Amniotic stem cell (primary cell): ENCODE measurements at places on chromosomes 7 and 10.

DNA sequence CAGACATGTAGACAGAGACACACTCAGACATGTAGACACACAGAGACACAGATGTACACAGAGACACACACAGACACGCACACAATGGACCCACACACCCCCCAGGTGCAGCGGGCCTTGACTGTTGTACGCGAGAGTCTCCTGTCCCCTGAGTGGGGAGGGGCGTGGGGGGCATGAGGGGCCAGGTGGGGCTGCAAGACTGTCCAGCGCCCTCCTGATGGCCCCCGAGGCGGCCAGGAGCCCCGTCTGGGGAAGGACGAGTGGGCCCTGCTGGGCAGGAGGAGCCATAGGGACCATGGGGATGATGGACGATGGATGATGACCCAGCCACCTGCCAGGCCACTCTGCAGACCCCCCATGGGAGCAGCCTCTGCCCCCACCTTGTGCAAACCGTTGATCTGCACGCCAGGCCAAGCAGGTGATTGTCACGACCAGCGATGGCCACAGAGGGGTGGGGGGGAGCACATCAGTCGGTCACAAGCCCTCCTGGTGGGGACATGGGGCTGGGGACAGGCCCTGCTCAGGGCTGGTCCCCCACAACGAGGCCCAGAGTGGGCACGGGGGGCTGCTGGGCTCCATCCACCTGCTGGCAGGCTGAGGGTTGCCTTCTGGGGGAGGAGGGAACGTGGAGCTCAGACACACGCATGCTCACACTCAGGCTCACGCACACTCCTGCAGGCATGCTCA lies 11.6 kb downstream of the VENTX start:
- no peak for DNase-seq

- DNase-seq: no peak
These were observed 115.0 kb downstream of the FAM107B start for GRCh38 chr10:14659626-14660196.

- no peak for DNase-seq
These were observed 64.8 kb upstream of the SDK1 start for GRCh38 chr7:3236268-3236667.

GRCh38 chr10:103845972-103846371 lies 9.4 kb downstream of the SH3PXD2A start:
- DNase-seq: no peak

DNA sequence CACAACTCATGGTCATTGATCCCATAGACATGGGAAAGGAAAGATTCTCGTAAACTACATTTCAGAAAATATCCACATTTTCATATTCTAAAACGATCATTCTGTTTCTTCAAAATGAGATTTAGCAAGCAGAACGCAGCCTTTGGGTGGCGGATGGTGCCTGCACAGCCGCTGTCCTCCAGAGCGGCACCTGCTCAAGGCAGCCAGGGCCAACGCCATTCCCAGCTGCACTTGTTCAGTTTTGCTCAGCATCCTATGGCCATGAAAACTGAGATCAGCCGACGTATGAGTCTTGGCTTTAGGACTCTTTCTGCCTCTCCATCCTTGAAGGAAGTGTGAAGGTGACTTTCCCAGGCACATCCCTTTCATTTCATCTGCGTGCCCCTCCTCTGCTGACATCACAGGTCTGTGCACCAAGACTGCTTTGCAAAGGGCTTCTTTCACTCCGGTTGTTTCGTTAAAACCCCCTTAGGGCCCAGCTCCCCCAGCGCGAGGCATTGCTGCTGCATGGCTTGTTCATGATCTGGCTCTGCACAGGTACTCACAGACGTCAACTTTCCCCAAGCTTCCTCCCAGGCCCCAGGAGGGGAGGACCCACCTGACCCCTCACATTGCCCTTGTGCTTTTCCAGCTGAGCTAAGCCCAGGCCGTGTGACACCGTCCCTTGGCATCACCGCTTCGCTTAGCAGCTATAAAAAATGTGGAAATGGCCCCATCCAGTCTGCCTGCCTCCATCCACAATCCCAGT lies 37.2 kb downstream of the TCERG1L start:
- no peak for DNase-seq

DNA sequence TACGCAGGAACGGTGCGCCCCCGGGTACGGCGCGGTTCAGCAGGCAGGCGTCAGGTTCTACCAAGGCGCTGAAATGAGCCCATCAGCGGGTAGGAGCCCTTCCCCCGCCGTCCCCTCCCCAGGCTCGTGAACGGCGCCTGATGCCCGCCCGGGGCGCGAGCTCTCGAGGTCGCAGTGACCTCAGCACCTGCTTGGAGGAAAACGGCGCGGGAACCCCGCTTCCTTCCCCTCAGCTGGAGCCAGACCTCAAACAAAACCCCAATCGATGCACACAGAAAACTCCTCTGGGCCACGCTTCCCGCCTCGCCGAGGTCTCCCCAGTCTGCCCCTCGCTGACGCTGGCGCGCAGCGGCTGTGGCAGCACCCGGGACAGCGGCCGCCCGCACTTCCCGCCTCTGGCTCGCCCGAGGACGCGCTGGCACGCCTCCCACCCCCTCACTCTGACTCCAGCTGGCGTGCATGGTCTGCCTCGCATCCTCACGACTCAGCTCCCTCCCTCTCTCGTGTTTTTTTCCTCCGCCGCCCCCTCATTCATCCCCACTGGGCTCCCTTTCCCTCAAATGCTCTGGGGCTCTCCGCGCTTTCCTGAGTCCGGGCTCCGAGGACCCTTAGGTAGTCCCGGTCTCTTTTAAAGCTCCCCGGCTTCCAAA lies 514 bp upstream of the GAD2 start:
- DNase-seq: no peak
